ENCODE measurements at places on chromosomes 16 and 17.

- no peak for DNase-seq
Observed at GRCh38 chr16:86287664-86288201, 222.6 kb upstream of the FOXF1 start.

- DNase-seq = no peak
Observed at GRCh38 chr17:68290268-68290954, 516 bp downstream of the SLC16A6 start.

GRCh38 chr16:85616607-85617321, 3.6 kb downstream of the GSE1 start:
- no peak for DNase-seq

- peak; percentile 64 for DNase-seq
Observed at GRCh38 chr17:67528751-67529436, 151.8 kb downstream of the PITPNC1 start.

- DNase-seq = no peak
Observed at GRCh38 chr16:55056585-55057401, 126.1 kb downstream of the IRX5 start.

DNA sequence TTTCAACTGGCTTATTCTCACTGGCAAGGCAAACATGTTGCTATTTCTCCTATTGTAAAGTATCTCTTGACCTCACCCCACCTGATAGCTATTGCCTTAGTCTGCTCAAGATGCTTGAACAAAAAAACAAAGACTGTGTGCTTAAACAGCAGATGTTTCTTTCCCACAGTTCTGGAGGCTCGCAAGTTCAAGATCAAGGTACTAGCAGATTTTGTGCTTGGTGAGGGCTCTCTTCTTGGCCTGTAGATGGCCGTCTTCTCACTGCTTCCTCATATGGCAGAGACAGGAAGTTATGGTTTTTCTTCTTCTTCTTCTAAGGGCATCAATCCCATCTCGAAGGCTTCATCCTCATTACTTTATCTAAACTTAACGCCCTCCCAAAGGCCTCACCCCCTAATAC, 109.7 kb upstream of the CLEC3A start:
- no peak for DNase-seq

- no peak for DNase-seq
Observed at GRCh38 chr16:10598157-10598556, 17.8 kb upstream of the EMP2 start.

DNA sequence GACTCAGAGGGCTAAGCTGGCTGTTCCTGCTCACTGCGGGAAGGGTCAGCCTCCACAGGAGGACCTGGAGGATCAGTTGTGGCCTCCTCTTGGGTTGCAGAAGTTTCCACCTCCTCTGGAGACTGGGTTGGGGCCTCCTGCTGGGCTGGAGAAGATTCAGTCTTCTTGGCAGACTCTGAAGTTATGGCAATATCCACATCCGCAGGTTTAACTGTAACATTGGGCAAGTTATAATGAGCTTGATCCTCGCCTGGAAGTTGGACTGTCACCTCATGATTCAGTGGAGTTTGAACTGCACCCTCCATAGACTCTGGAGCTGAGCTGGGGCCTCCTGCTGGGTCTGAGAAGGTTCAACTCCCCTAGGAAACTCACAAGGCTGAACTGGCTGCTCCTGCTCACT, 47.6 kb upstream of the TMEM97 start:
- no peak for DNase-seq

DNA sequence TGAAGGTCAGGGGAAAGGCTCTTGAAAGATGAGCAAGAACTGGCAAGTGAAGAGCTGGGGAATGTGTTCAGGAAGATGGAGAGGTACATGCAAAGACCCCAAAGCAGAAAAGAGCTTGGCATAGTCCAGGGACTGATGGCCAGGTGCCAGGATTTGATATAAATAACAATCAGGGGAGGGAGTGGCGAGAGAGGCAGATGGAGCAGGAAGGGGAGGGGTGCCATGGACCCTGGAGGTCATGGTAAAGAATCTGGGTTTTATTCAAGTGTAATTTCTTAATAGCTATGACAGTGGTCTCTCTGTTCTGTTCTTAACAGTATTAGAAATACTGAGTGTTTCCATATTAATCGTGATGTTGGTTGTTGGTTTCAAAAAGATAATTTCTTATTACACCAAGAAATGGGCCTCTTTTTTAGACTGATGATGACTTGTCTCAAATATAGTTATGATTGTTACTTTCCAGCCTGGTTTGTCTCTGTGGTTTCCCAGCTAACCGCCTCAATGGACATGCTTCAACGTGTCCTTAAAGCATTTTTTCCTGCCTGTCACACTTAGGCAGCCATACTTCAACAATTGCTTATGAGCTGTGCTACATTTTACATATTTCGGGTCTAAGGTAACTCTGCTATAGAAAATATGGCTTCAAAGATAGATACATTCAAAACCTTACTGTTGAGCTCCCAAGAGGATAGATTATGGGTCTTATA, 49.4 kb downstream of the MYH10 start:
- DNase-seq = no peak

GRCh38 chr16:50674831-50675230, 6.3 kb downstream of the SNX20 start:
- DNase-seq = no peak

GRCh38 chr17:46766493-46767491, 51.7 kb downstream of the WNT3 start:
- DNase-seq = no peak

DNA sequence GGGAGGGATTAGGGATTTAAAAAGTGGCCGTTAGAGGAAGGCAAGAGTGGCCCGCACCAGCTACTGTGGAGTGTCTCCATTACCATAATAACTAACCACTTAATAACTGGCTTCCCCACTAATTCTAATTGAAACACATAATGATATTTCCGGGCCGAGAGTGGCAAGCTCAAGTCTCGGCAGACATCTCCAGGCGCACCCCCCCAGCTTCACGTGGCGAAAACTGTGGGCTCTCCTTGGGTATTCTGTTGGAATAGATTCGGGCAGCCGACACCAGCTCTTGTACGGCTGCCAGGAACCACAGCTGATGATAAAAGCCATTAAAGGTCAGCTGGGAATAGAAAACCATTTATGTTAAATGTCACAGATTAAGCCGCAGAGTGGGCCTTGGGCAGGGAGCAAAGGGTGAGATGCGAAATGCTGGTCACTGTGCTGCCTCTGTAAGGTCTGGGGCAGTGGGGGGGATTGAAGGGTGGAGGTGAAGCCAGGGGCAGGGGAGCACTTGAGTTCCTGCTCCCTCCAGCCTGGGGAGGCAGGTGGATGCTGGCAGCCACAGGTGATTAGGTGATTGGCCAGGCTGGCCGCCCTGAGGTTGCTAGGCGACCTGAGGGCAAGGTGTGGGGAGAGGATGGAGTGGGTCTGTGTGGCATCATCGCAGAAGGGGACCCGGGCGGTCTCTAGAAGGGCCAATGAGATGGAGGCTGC, 115.6 kb upstream of the SDK2 start:
- no peak for DNase-seq

DNA sequence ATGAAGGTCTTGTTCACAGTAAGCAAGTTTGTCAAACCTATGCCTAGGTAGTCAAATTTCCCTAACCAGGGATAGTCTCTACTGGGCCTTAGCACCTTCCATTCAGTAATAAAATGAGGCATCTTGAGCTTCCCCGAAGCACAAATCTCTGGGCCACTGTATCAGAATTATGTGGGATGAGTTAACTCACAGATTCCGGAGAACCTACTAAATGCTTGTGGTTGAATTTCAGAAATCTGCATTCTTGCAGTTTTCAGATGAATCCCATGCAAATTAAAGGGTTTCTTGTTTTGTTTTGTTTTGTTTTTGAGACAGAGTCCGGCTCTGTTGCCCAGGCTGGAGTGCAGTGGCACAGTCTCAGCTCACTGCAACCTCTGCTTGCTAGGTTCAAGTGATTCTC, 478.8 kb upstream of the HSBP1 start:
- DNase-seq = no peak

DNA sequence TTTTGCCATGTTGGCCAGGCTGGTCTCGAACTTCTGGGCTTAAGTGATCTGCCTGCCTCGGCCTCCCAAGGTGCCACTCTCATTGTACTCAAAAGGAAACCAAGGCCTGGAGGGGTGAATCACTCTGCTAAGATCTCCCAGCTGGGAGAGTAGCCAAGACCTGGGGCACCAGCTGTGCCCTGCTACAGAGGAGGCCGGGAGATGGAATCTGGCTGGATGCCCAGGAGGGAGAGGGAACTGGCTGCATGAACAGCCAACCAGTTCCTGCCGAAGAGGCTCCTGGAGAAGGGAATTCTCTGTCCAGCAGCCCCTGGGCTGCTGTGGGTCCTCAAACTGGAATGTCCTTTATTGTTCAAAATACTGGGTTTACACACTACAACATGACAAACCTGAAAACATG, 238.7 kb upstream of the CIBAR2 start:
- DNase-seq = peak; percentile 65

- DNase-seq = no peak
Observed at GRCh38 chr16:16863672-16864071, 484.7 kb downstream of the NPIPA7 start.

GRCh38 chr16:71883849-71884638, at the start of gene ZNF821:
ZNF821 (minus strand) TSS chr16:71884182; CDS start chr16:71879946, 4,236 bp downstream.
- DNase-seq = peak; percentile 74

DNA sequence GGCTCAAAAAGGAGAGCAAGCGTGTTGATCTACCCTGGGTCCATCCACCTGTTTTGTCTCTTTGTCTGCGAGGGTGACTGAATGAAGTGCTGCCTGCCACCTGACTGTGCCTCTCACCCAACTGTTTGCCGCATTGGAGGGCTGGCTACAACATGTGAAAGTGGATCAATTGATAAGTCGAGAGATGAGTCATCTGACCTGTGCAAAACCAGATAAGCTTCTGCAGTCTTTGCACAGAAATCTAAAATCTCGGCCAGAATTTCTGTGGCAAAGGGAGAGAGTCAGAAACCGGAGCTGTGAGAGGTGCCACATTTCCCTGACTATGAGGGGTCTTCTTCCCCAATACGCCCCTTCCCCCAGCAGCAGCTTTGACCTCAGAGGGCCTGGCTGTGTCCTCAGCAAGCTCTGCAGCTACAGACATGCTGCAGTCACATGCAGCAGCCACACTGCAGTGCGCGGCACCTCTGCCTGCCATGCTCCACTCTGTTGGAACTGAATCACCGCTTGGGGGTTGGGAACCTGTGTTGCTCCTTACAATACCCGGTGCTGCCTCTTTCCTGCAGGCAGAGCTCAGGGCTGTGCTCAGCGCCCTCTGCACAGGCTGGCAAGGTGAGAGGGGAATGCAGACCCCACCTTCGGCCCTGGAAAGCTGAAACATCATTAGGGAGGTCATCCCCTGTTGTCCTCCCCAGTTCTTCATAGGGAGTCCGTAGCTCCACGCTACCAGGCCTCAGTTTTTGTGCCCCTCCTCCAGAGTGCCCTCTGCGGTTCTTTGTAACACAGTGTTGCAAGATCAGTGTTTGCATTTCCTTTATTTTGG, 16.2 kb upstream of the HAS3 start:
- no peak for DNase-seq

GRCh38 chr16:843771-844170, 43.2 kb upstream of the GNG13 start:
- DNase-seq = no peak

- no peak for DNase-seq
Observed at GRCh38 chr16:24855678-24856077, 9.9 kb downstream of the SLC5A11 start.

GRCh38 chr17:83115202-83115651, 35.8 kb downstream of the METRNL start:
- DNase-seq = no peak

- no peak for DNase-seq
Observed at GRCh38 chr17:62974788-62975187, 8.8 kb downstream of the TANC2 start.

DNA sequence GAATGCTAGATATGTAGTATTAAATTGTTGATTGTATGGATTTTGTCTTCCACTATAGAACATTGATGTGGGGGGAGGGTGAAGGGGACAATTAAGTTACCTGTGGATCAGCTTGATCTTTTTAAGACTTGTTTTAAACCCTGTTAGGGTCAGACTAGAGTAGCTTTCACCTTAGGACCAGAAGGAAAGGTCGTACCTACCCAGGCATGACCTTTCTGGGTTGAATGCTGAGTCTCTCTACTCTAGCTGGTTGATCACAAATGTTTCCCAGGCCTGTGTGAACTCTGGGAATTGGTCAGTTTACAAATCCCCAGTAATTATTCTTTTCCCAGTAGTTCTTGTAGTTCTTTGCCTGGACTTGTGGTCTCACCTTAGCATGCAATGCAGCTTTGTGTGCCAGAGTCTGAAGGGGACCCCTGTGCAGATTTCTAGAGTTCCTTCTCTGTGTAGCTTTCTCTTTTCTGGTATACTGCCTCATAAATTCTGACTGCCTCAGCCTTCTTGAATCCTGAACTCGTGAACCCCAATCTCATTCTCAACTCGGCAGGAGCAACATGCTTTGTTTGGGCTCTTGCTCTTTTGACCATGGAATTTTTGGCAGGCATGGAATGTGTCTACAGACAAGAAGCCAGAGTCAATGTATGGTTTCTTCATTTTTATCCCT, 54.1 kb downstream of the VMP1 start:
- no peak for DNase-seq

- no peak for DNase-seq
Observed at GRCh38 chr16:50609049-50609448, 60.9 kb downstream of the NKD1 start.

- DNase-seq = peak; percentile 40
Observed at GRCh38 chr17:3892095-3892998, 506 bp downstream of the CAMKK1 start.

- DNase-seq = no peak
Observed at GRCh38 chr16:24953721-24954120, 61.4 kb downstream of the ARHGAP17 start.

DNA sequence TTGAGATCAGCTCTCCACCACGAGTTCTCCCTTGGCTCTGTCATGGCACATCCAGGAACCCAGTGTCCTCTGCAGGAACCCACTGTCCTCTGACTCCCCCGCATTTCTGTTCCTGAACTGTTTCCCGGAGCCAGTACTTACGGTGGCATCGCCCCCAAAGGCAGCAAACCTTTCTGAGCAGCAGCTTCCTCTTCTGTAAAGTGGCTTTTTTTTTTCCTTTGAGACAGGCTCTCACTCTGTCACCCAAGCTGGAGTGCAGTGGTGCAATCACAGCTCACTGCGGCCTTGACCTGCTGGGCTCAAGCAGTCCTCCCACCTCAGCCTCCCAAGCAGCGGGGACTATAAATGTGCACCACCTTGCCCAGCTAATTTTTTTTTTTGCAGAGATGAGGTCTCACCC, 32.2 kb downstream of the NAGPA start:
- no peak for DNase-seq

DNA sequence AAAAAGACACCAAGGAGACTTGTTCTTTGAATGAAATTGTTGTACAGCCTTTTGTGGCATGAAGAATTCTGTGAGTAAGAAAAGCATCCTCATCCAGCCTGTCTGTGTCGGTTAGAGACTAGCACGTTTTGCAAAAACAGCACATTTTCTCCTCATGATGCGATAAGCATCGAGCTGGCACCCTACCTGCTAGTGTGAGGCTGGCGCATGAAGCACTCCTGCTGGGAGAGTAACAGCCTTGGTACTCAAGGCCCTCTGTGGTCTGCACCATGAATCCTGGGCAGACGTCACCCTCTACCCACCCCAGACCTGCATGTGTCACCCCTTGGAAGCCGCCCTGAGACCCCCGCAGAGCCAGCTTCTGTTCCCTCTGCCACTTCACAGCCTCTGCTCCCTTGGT, 92.6 kb upstream of the TMEM132E start:
- DNase-seq = no peak

Data from SW 1271 (cell line).